ENCODE measurements at places on chromosomes 16 and 17. TPM values are rescaled to one million over a fixed set of nuclear protein-coding genes. Genes with fewer than 3 reads are reported as not detected.

Gene ABCA8
- total RNA-seq, result 54.7 TPM

Gene CCL14
- total RNA-seq, result 43.0 TPM

Gene LPCAT2
- total RNA-seq, result 239 TPM

Gene ERN2
- not detected for total RNA-seq

Gene AOC2
- total RNA-seq, result 1.7 TPM

Gene MYH8
- total RNA-seq, result not detected

Gene CACNG3
- not detected for total RNA-seq

Gene UMOD
- not detected for total RNA-seq

Gene RPL23
- 1,055 TPM for total RNA-seq

DNA sequence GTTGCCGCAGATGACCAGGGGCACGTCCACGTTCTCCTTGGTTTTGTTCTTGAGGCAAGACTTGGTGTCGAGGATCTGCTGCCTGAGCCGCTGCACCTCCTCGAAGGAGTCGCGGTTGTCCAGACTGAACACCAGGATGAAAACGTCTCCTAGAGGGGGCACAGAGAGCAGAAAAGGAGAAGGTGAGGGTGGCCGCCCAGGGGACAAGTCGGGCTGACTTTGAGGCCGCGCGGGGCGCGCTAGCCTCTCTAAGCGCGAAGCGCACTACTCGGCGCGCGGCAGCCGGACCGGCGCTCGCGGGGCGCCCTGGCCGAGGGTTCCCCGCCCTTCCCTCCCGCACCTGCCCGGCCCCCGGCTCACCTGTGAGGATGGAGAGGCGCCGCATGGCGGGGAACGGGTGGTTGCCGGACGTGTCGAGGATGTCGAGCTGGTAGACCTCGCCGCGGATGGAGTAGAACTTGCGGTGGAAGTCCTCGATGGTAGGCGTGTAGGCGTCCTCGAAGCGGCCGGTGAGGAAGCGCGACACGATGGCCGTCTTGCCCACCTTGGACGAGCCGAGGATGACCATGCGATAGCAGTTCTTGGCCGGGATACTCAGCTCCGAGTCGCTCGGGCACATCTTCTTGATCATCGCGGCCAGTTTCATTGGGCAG is 533 bp downstream of the RASD1 start:
- H3K27ac ChIP-seq, result peak overlapping the region; percentile 86
- peak overlapping the region; percentile 2 for H3K4me3 ChIP-seq
- H3K27me3 ChIP-seq, result no peaks in the 10 kb centered on the region
- peak; percentile 17 for DNase-seq

GRCh38 chr17:43905985-43906852 is 1.1 kb downstream of the MPP2 start:
- DNase-seq, result peak; percentile 78
- no peak overlapping the region for H3K27ac ChIP-seq
- no peaks in the 10 kb centered on the region for H3K36me3 ChIP-seq
- no peaks in the 10 kb centered on the region for H3K4me1 ChIP-seq

- no peak overlapping the region for H3K27ac ChIP-seq
- H3K4me1 ChIP-seq, result no peaks in the 10 kb centered on the region
- DNase-seq, result no peak
Measured at GRCh38 chr17:13154930-13155329, 137.1 kb upstream of the ELAC2 start.

DNA sequence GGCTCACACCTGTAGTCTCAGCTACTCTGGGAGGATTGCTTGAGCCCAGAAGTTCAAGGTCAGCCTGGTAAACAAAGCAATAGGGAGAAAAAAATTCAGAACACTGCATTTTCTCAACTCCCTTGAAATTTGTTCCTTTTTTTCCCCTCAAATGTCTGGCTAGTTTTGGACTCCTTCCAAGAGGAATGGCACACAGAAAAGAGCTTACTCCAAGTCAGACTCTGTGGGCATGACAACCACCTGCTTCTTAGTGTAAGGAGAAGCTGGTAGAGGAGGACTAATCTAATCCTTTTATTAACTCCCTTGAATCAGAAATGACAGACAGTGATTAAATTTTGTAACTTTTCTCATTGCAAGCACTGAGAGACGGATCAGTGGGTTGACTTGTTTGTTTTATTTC is 27.9 kb upstream of the HYDIN start:
- H3K4me3 ChIP-seq, result no peak overlapping the region
- H3K4me1 ChIP-seq, result no peaks in the 10 kb centered on the region
- no peaks in the 10 kb centered on the region for H3K27me3 ChIP-seq
- H3K36me3 ChIP-seq, result no peaks in the 10 kb centered on the region

DNA sequence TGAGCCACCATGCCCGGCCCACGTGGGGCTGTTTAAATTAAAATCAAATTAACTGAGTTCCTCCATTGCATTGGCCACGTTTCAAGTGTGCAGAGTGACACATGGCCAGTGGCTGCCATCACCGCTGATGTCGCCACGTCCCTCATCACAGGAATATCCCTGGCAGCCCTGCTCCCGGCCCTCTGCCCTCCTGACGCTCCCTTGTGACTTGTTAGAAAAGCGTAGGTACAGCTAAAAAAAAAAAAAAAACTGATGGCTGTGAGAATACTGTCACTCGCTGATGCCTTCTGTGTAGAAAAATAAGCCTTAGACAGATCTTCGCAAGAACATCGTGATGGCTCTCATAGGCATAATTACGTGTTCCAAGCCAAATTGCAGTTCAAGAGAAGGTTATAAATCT is 21.7 kb downstream of the CARHSP1 start:
- DNase-seq, result no peak
- no peak overlapping the region for H3K4me3 ChIP-seq
- no peak overlapping the region for H3K27ac ChIP-seq
- no peaks in the 10 kb centered on the region for H3K27me3 ChIP-seq
- peaks cover 20% of the 10 kb centered on the region for H3K36me3 ChIP-seq

- no peak for DNase-seq
- H3K27ac ChIP-seq, result no peak overlapping the region
- no peaks in the 10 kb centered on the region for H3K27me3 ChIP-seq
- no peaks in the 10 kb centered on the region for H3K4me1 ChIP-seq
Measured at GRCh38 chr17:9451934-9452333, 123.7 kb downstream of the STX8 start.

DNA sequence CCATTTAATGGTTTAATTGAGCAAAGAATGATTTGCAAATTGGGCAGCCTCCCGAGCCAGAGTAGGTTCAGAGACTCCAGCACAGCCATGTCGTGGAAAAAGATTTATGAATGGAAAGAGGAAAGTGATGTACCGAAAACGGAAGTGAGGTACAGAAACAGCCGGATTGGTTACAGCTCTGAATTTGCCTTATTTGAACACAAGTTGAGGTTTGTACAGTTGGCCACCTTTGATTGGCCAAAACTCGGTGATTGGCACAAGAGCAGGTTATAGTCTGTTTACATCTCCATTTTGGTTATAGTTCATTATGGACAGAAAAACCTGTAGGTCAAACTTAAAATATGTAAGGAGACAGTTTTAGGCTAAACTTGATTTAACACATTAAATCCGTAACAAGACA is 44.5 kb downstream of the TENT4B start:
- H3K27me3 ChIP-seq, result no peaks in the 10 kb centered on the region
- no peaks in the 10 kb centered on the region for H3K36me3 ChIP-seq
- H3K27ac ChIP-seq, result no peak overlapping the region
- peaks cover 7% of the 10 kb centered on the region for H3K4me1 ChIP-seq
- no peak for DNase-seq

DNA sequence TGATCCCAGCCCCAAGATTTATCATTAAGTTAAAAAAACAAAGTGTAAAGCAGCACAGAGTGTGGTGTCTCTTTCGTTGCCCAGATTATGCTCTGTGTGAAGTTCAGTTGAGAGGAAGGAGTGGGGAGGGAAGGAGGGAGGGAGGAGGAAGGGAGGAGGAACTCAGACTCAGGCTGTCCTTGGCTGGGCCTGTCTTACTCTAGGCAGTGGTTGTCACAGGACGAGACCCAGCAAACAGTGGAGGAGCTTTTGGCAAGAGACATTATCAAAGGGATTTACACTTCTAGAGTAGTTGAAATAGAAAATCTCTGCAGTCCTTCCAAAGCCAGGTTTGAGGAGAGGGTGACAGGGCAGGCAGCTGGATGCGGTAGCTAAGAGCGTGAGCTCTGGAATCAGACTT is 27.8 kb downstream of the KNOP1 start:
- peaks cover 13% of the 10 kb centered on the region for H3K4me1 ChIP-seq
- peak overlapping the region; percentile 60 for H3K27ac ChIP-seq
- no peaks in the 10 kb centered on the region for H3K27me3 ChIP-seq
- no peak for DNase-seq

- H3K27ac ChIP-seq, result peak overlapping the region; percentile 33
- no peaks in the 10 kb centered on the region for H3K36me3 ChIP-seq
- peaks cover 22% of the 10 kb centered on the region for H3K4me1 ChIP-seq
- no peak for DNase-seq
- H3K4me3 ChIP-seq, result peak overlapping the region; percentile 57
- no peaks in the 10 kb centered on the region for H3K27me3 ChIP-seq
Measured at GRCh38 chr16:67277999-67278772, 1.1 kb upstream of the PLEKHG4 start.

- H3K4me3 ChIP-seq, result no peak overlapping the region
- H3K4me1 ChIP-seq, result peaks cover 58% of the 10 kb centered on the region
- peaks cover 14% of the 10 kb centered on the region for H3K36me3 ChIP-seq
- no peaks in the 10 kb centered on the region for H3K27me3 ChIP-seq
Measured at GRCh38 chr17:65049085-65049756, 7.3 kb downstream of the GNA13 start.

GRCh38 chr16:66258916-66259845 is 107.3 kb upstream of the CDH5 start:
- DNase-seq, result no peak
- no peak overlapping the region for H3K4me3 ChIP-seq
- no peak overlapping the region for H3K27ac ChIP-seq
- H3K4me1 ChIP-seq, result no peaks in the 10 kb centered on the region

- H3K27me3 ChIP-seq, result no peaks in the 10 kb centered on the region
- DNase-seq, result no peak
- no peak overlapping the region for H3K4me3 ChIP-seq
- no peak overlapping the region for H3K27ac ChIP-seq
- H3K36me3 ChIP-seq, result no peaks in the 10 kb centered on the region
- no peaks in the 10 kb centered on the region for H3K4me1 ChIP-seq
Measured at GRCh38 chr16:71229344-71229743, 1.2 kb downstream of the HYDIN start.

- H3K4me1 ChIP-seq, result no peaks in the 10 kb centered on the region
- no peak overlapping the region for H3K27ac ChIP-seq
- peaks cover 10% of the 10 kb centered on the region for H3K36me3 ChIP-seq
- no peak overlapping the region for H3K4me3 ChIP-seq
Measured at GRCh38 chr17:18910881-18911280, 41.1 kb upstream of the SLC5A10 start.

GRCh38 chr17:45256114-45256966 is 5.6 kb downstream of the SPATA32 start:
- H3K4me3 ChIP-seq, result no peak overlapping the region
- peaks cover 2% of the 10 kb centered on the region for H3K4me1 ChIP-seq
- H3K27me3 ChIP-seq, result no peaks in the 10 kb centered on the region
- H3K36me3 ChIP-seq, result no peaks in the 10 kb centered on the region
- H3K27ac ChIP-seq, result no peak overlapping the region

- no peak overlapping the region for H3K4me3 ChIP-seq
- no peak for DNase-seq
- no peaks in the 10 kb centered on the region for H3K27me3 ChIP-seq
- no peak overlapping the region for H3K27ac ChIP-seq
Measured at GRCh38 chr17:32654324-32654723, 167.5 kb downstream of the CDK5R1 start.

DNA sequence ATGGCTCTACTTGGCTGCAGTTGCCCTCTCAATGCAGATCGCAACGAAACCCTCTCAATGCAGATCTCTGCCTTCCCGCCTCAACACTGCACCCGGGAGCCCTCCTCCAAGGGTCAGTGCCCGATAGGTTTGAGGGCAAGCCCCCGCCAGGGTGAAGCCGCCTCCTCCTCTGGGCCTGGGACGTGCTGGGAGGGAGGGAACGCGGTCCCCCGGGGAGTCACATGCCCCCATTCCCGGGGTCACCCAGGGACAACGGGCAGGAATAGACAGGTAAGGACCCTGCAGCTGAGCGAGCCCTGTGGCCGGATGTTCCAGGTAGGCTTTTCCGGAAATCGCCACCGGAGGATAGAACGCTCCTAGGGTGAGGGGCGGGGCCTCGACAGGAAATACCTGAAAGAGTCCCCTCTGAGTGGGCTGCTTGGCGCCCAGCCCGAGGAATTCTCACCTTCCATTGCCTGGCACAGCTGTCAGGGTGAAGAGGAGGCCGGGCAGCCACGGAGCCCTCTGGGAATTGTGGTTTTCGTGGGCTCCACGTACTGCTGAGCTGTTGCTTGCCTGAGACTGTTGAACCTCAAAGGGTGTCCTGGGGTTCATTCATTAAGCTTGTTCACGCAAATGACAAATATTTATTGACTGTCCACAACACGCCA is 12.8 kb downstream of the ZNF174 start:
- no peak overlapping the region for H3K27ac ChIP-seq
- H3K36me3 ChIP-seq, result peaks cover under 1% of the 10 kb centered on the region
- no peak overlapping the region for H3K4me3 ChIP-seq
- H3K4me1 ChIP-seq, result no peaks in the 10 kb centered on the region
- peak; percentile 57 for DNase-seq

DNA sequence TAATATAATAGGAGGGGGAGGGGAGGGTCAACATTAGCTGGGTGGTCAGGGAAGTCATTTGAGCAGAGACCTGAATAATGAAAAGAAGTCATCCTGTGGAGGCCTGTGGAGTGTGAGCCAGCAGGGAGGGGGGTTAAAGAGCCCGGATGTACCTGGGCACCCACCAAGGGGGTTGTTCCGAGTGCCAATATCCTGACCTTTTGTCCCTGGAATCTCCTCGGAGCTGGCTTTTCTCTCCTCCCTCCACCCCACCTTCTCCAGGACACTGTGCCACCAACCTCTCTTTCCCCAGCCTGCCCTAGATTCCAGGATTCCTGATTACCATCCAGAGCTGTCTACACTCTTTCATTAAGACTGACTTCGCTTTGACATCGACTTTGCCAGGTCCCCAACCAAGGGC is 6.2 kb downstream of the SHBG start:
- no peak for DNase-seq
- H3K27ac ChIP-seq, result no peak overlapping the region
- H3K4me3 ChIP-seq, result no peak overlapping the region
- H3K4me1 ChIP-seq, result no peaks in the 10 kb centered on the region

- peak overlapping the region; percentile 16 for H3K27ac ChIP-seq
- no peaks in the 10 kb centered on the region for H3K36me3 ChIP-seq
- DNase-seq, result peak; percentile 51
- no peak overlapping the region for H3K4me3 ChIP-seq
- peaks cover 28% of the 10 kb centered on the region for H3K4me1 ChIP-seq
- H3K27me3 ChIP-seq, result no peaks in the 10 kb centered on the region
Measured at GRCh38 chr16:53768593-53768992, 64.6 kb downstream of the FTO start.

- peak within 1 kb of the TSS; percentile 15 for H3K27ac ChIP-seq
- no peak within 1 kb of the TSS for H3K4me3 ChIP-seq
- H3K27me3 ChIP-seq, result peaks cover 10% of the 10 kb centered on the region
Measured at GRCh38 chr17:1179818-1180742, at the start of gene ABR. Gene ABR, minus strand, starts transcription at chr17:1179981. Its CDS starts 254 bp downstream, at chr17:1179727.

DNA sequence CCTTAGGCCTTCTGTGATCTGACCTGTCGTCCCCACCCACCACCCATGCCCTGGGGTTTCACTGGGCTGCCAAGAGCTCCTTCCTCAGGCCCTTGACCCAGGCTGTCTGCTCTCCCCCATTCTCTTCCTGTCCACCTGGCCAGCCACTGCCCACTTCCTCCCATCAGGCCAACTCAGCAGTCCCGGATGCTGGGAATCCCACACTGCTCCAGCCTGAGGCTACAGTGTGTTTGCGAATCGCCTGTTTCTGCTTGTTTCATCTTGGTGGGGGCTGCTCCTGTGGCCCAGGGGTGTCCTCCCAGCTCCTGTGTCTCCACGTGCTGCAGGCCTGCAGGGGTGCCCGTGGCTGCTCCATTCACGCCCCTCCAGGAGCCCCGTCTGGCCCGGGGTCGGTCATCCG is 839 bp upstream of the METRN start:
- no peak overlapping the region for H3K27ac ChIP-seq
- peaks cover 33% of the 10 kb centered on the region for H3K4me1 ChIP-seq
- no peaks in the 10 kb centered on the region for H3K27me3 ChIP-seq
- H3K36me3 ChIP-seq, result no peaks in the 10 kb centered on the region

Measured in thyroid gland (tissue), 4 donors.